Cortex of kidney (tissue), 1 donor: ENCODE measurements at places on chromosomes 16 and 17.

GRCh38 chr17:57631871-57632270 lies 113.2 kb downstream of the CCDC182 start:
- DNase-seq, result no peak

DNA sequence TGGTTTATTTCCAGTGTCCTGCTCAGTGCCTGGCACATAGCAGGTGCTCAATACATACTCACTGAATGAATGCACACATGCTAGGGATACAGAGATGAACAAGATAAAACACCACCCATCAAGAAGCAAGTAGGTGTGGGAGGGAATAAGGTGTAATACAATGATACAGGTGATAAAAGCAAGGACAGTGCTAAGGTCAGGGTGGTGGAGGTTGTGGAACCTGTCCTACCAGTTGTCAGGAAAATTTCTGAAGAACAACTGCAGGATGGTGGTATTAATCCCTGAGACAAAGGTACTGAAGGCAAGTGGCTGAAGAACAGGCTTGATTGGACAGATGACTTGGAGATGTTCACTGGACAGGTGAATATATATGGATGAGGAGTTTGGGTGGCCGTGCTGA lies 1.8 kb downstream of the KNOP1 start:
- no peak for DNase-seq

DNA sequence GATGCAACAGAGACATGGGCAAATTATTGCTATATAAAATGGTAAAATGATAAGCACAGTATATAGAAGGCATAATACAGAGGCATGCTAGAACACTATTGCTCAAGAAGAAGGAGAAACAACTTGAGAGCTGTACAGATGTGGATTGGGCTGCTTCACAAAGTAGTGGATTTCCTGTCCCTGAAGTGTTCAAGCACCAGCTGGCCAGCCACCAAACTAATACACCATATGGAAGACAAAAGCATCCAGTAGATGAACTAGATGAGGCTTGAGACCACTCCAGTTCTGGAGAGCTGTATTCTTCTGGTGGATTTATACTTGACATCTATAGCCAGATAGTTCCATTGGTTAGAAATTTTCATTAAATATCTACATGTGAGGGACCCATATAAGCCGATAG lies 134.1 kb upstream of the GNAO1 start:
- no peak for DNase-seq

GRCh38 chr17:66165537-66166123 lies 26.3 kb downstream of the CEP112 start:
- DNase-seq, result no peak

GRCh38 chr17:48037838-48038323 lies 284 bp upstream of the COPZ2 start:
- no peak for DNase-seq

DNA sequence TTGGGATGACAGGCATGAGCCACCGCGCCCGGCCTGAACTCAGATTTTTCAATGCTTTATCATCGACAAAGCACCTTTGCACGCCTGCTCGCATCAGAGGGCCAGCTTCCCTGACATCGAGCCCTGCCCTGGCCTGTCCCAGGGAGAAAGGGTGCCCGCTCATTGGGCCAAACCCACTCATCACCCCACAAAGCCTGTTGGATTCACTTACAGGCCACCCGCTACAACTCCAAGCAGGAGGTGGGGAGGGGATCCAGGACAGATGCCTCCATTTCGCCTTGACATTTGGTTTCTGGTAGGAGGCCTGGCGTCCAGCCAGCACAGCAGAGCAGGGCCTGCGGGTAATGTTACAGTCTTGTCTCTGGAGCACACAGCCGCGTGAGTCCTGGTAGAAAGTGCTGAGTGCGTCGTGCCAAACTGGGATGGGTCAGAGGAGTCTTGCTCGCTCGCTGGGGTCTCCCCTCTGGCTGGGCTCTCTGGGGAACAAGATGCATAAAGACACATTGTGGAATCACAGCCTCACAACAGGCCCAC lies 19.8 kb downstream of the SMTNL2 start:
- DNase-seq, result no peak

DNA sequence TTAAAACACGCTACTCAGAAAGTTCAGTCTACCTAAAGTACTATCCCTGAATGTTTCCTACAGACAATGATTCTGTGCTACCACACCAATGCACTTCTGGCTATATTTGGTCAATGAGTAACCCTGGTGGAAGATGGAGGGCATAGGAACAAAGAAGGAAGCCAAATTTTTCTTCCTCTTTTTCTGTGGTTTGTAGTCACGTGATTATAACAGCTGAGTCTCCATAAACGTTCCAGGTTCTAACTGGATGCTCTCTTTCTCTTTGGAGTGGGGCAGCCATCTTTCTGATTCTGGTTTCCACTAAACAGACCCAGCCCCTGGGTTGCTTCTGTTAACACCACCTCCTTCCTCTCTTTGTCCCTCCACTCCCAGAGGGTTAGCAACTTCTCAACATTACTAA lies 274.9 kb downstream of the CDH11 start:
- no peak for DNase-seq

GRCh38 chr16:24253192-24253591 lies 2.9 kb upstream of the CACNG3 start:
- DNase-seq, result no peak

DNA sequence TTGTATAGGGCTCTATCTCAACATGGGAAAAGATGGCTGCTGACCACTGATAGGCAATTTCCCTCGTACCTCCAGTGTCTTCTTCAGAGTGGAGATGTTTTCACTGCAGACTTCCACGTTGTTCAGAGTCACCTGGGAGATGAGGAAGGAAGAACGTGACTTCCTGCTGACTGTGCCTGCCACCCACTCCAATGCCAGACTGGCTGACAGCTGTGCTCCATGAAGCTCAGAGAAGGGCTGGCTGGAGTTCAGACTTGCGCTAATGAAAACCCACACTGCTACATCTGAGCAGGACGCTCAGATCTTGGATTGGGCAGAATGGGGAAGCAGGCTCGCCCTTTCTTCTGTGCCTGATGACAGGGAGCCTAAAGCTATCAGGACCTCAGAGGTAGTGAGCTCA lies 33.1 kb downstream of the COG4 start:
- DNase-seq, result no peak
